ENCODE measurements at places on chromosomes 6 and 20. TPM values are rescaled to one million over a fixed set of nuclear protein-coding genes. Genes with fewer than 3 reads are reported as not detected.

- no peak for DNase-seq
These were observed 49.8 kb downstream of the NRN1 start for GRCh38 chr6:5956939-5957338.

GRCh38 chr6:19637010-19637409 is 200.2 kb upstream of the ID4 start:
- DNase-seq, result no peak

DNA sequence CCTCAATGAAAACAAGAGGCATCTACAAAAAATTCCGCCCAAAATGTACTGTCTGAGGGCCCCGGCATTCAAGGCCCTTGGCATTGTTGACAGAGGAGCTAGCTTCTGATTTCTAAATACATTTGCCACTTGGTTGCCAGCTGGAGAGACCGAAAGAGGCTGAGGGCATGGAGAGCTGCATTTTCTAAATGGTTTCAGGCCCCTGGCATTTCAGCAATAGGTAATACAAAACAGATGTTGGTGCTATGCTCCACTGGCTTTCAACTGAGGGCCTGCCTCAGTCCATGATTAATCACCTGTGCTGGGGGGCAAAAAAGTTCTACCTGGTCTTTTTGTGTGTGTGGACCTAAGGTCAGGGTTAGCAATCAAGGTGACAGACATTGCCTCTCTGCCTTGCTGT is 79.5 kb upstream of the ISM1 start:
- DNase-seq, result no peak

DNA sequence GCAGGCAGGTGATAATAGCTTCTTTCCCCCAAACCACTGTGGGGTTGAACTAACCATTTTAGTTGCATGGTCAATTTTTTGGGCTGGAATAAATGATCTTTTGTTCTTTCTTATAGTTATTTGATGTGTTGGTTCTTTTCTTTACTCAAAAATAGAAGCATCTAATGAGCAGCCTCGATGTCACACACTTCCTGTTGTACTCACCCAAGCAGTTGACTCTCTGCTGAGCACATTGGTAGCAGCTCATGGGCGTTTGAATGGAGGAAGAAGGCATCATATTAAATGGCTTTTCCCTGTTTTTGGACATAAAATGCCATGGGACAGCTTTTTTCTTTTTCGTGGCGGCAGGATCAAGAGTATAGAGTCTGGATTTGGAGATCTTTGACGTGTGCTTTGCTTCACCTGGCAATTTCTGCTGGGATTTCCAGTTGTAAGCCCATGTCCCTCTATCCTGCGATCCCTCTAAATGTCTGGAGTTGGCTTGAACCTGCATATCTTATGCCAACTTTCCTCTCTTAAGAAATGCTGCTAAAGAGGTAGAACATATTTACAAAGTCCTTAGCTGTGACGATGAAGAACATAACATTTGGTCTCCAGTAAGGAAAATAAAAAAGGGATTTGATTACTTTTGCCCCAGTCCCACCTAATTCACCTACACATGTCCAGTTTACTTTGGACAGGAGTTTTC is 268.3 kb downstream of the PRL start:
- DNase-seq, result no peak

DNA sequence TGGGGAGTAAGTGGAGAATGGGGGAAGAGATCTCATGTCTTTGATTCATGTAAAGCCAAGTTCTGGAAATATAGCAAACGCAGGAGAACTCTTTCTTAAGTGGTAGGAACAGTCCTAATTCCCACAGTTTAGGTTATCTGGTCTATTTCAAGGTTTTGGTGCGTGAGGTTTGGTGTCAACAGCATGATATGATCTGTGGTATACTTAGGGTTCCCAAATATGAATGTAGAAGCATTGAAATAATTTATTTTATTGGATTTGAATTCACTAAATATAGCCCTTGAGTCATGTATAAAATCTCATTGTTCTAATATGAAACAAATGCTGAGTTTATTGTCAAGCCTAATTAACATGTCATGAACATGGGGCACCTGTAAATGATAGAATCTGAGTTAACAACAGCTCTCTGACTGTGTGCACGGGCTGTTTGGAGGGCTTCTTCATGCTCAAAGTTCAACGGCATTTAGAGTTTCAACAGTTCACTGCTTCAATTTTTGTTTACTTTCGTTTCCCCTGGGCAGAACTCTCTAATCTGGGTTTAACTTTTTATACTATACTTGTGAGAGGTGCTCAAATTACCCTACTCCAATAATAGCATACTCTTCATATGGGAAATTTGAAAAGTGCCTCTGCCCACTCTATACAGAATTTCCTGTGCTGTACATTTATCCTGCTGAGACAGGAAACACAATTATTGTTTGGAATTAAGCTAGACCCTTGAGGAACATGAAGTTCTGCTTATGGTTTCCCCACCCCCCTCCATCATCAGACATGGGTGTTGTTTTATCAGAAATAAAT is 236.3 kb upstream of the ZNF217 start:
- DNase-seq, result no peak

DNA sequence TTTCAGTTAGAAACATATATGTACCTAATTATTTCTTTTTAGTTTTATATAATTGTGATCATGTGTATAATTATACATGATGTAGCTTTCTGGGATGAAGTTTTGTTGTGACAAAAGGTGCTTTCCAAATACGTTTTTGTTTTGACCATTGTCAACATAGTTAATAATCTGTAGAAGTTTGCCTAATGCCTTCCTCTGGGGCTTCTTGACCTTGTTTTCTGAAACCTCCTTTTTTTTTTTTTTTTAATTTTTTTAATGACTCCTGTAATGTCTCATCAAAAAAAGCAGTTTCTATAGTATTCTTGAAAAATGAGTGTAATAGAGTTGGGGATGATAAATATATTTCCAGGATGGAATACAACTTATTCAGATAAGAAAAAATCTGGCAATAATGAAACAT is 434.7 kb upstream of the SOX4 start:
- DNase-seq, result no peak

GRCh38 chr6:110795271-110795670 is 20.0 kb downstream of the CDK19 start:
- no peak for DNase-seq

DNA sequence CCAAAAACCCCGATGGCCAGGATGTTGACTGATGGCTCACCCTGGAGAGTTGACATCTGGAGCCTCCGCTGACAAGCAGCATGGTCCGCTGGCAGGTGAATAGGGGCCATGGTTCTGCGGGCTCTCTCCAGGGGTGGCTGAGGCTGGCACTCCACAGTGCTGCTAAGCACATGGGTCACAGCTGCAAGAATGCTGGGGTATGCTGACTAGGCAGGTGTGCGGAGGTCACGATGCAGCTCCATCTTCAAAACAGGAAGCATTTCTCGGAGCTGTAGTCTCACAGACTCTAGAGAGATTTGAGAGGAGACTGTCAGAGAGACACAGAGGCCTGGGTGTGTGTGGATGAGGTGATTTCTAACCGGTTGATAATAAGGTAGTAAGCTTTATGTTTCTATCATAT is 341.6 kb downstream of the NRN1 start:
- no peak for DNase-seq

- DNase-seq, result no peak
These were observed 152.6 kb upstream of the SMLR1 start for GRCh38 chr6:130674604-130675003.

RBPJL gene
- not detected for polyA plus RNA-seq

- no peak for DNase-seq
These were observed 14.0 kb downstream of the RIMS4 start for GRCh38 chr20:44796311-44796710.

- no peak for DNase-seq
These were observed 30.9 kb downstream of the MYH7B start for GRCh38 chr20:34986311-34987287.

CCHCR1 gene
- 24.1 TPM for polyA plus RNA-seq

DNA sequence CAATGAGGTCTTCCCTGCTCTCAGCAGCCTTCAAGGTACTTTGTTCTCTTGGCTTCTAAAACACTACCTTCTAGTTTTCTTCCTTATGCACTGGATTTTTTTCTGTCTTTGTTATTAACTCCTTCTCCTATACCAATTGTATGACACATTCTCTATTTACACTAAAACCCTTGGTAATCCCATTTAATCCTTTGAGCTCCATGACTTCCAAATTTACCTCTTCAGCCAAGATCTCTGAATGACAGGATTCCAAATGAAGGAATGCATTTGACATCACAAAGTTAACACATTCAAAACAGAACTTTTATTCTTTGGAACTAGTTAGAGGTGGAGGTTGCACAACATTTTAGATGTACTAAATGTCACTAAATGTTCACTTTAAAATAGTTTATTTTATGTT is 86.6 kb upstream of the SAMD5 start:
- no peak for DNase-seq

DNA sequence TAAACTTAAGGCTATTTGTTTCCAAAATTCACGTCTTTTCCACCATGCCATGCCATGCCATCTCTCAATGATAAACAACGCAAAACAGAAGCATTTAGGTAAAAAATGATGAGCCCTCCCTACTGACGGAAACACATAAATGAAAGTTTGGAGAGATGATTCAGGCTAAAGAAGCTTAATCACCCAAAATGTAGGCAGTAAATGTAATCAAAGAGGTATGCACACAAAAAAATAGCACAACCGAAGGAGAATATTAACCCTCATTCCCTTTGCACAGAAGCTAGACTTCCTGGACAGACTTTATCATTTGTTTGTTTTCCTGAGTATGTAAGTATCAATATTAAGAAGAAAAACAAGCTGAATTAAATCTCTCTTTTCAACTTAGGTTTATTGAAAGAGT is 28.8 kb downstream of the DCDC2 start:
- no peak for DNase-seq

- DNase-seq, result peak; percentile 83
These were observed 717 bp downstream of the MRPL14 start for GRCh38 chr6:44126320-44127149.

DNA sequence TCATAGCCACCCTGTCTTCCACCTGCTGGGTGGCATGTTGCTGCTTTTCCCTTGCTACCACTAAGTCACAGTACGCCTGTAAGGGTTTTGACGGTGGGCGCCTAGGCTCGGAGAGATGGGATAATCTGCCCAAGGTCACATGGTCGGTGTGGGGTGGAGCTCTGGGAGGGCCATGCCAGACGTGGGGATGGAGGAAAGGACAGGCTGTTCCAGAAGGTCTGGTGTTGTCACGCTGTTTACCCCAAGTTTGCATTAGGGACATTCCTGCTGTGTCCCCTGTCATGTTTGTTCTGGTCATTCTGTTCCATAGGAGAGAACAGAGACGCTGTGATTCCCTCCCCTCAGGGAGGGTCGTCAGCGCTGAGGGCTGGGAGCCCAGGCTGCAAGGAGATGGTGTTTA is 16.1 kb downstream of the IP6K3 start:
- no peak for DNase-seq

GRCh38 chr20:1917786-1918185 is 22.6 kb downstream of the SIRPA start:
- DNase-seq, result no peak

GRCh38 chr6:68059899-68060298 is 575.2 kb upstream of the ADGRB3 start:
- no peak for DNase-seq

- DNase-seq, result no peak
These were observed 352.5 kb downstream of the MAFB start for GRCh38 chr20:40336533-40336932.

- DNase-seq, result no peak
These were observed 14.0 kb downstream of the DEFB110 start for GRCh38 chr6:50007819-50008218.

DNA sequence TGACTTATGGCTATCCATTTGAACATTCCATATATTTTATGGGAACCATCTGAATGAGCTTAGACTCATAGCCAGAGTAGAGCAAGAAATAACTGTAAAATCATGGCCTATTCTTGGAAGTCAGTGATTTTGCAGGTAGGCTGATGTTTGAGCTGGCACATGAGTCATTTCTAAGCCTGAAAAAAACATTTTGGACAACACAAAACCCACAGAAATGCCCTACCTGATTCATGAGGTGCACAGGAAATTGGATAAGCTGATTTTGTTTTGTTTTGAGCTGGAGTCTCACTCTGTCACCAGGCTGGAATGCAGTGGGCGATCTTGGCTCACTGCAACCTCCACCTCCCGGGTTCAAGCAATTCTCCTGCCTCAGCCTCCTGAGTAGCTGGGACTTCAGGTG is 443.0 kb downstream of the PKHD1 start:
- no peak for DNase-seq

GRCh38 chr6:87721311-87721710 is 19.3 kb upstream of the AKIRIN2 start:
- DNase-seq, result no peak

- DNase-seq, result no peak
These were observed 86.1 kb upstream of the BACH2 start for GRCh38 chr6:90382760-90383159.

DNA sequence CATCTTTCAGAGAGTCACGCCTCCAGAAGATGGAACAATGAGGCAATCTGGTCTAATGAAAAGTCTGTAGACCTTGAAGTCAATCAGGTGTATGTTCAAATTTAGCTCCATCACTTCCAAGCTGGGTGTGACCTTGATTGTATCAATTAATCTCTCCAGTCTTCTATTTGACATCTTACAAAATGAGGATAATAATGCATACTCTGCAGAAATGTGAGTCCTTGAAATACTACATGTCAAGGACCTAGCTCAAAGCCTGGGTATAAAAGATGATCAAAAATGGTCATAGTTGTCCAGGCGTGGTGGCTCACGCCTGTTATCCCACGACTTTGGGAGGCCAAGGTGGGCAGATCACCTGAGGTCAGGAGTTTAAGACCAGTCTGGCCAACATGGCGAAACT is 29.8 kb downstream of the CGA start:
- no peak for DNase-seq

DNA sequence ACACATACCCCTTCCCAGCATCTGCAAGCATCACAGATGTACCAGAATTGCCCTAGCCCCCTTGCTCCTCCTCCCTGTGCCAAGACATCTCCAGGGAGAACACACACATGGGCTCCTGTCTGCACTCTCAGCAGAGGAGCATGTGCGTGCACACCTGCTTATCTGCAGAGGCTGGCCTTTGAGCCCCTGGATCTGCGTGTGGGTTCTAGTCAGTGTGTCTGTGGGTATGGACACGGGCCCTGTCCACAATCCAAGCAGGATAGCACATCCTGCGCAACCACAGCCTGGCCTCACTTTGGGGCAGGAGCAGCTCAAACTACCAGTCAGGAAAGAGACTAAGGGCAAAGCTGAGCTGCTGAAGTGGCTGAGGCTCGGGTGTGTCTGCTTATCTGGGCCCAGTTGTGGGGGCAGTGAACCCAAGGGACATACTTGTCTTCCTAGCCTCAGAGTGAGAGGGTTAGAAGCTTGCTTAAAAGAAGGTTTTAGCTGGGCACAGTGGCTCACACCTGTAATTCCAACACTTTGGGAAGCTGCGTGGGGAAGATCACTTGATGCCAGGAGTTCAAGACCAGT is 41.0 kb downstream of the HM13 start:
- no peak for DNase-seq

GRCh38 chr20:49540232-49540620 is 27.7 kb downstream of the PTGIS start:
- DNase-seq, result no peak

- DNase-seq, result peak; percentile 69
These were observed 1.5 kb downstream of the RXRB start for GRCh38 chr6:33198853-33199436.

- DNase-seq, result peak; percentile 87
These were observed 2.5 kb upstream of the FASTKD5 start for GRCh38 chr20:3162080-3162611.
